NCI-H1092 treated with DMSO at 0.1 percent for 48 hours (cell line): ENCODE measurements at places on chromosomes 12 and 14.

GRCh38 chr14:77641534-77642341 lies 25.3 kb upstream of the SPTLC2 start:
- no peak for DNase-seq

DNA sequence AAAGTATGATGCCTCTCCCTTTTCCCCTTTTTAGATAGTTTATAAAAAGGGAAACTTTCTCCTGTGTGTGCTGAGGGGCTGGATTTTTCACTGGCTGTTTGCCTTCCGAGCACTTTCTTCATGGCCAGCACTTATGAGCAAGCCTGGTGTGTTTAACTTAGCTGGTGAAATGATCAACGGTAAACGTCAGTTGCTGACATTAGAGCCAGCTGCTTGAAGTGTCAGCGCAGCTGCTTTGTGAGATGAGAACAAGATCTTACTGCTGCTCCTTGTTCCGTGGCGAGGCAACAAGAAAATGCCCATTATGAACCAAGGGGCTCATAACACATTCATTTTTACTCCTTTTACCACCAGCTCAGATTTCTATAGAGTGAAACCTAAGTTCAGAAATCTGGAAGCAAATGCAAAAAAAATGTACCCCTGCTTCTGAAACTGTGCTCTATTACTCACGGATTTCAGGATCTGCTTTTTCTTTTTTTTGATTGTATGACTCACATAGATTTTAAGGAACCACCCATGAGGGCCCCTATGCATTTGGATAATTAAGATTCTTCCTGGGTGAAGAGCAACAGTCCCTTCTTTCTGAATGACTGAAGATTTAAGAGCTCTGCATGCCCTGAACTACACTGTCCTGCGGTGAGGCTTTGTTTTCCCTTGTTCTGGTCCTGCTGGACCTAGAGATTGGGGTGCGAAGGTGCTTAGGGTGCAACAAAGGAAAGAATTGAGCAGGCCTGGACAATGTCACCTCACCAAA lies 74.3 kb upstream of the CPM start:
- peak; percentile 62 for DNase-seq

DNA sequence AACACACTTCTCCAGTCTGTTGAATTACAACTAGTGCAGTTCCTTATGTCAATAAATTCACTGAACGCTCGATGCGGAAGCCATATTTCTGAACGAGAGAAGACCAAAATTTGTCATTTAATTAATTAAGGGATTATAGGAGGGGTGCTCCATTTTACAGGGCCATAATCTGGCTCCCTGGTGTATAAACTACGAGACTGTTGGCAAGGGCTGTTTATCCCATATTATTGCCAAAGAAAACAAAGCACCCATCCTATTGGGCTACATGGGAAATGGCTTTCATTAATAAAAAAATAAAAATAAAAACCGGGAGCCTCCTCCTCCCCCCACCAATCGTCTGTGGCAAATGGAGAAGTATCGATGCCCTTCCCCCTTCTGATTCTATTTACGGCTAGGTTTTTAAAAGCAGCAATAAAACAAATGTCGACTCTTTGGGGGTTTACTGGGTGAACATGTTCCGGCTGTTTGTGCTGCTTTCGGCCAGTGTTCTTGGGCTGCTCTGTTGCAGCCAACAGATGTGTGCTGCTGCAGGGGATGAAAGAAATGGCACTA lies 24.8 kb downstream of the ATF7 start:
- DNase-seq, result peak; percentile 63

DNA sequence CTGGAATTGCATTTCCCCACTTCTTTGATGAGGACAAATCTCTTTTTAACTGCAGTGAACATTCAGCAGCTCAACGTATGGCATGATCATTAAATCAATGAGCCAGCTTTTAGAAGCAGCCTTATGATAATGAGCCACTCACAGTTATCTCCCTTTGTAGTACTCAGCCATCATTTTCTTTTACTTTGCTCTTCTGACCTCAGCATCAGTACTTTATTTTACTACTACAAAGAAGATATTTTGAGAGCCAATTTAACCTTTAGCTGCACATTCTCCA lies 250.0 kb upstream of the CLEC14A start:
- DNase-seq, result no peak

GRCh38 chr12:81888106-81888740 lies 129.1 kb upstream of the PPFIA2 start:
- DNase-seq, result no peak

- DNase-seq, result no peak
Measured at GRCh38 chr12:128976120-128976738, 123.0 kb downstream of the GLT1D1 start.
